ENCODE measurements at places on chromosomes 16 and 17.

DNA sequence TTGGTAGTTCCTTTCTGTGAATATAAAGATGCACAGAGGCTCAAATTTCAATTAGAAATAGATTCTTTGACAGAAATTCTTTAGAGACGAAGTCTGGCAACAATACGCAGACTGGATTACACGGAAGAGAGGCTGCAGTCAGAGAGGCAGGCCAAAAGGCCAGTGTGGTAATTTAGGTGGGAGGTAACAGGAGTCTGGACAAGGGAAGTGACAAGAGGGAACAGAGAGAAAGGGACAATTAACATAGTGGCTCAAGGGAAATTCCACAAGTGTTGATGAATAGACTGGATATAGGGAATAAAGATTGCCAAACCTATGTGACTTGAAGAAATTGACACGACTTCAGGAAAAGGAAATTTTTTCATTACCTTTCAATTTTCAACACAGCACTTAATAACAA is 54.6 kb downstream of the STX8 start:
- no peak for DNase-seq

DNA sequence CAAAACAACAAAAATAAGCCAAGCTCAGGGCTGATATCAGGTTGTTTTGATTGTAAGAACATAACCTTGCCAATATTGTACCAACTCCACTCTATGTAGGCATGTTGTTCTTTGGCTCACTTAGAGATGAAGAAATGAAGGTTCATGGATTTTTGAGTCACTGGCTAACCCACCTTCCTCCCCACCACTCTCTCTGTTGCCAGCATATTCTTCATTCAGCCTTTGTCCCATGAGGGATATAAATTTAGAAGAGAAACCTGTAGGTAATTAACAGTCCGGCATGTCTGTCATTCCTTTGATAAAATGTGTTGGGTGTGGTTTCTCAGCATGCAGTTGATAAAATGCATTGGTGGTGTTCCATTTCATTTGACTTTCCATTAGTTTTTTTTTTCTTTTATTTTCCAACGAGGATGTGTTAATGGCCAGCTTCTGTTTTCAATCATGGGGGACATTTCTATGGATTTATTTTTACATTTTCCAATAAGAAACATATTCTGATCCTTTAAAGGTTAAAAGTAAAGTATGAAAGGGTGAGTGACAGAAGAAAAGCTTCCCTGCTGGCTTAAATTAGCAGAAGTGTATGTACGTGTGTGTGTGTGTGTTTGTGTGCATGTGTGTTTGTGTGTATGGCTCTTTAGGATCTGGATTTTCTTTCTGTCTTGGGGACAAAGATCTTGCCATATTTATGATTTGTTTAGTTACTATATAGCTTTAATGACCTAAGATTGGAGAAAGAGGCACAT is 166.2 kb upstream of the KCNJ16 start:
- no peak for DNase-seq

GRCh38 chr17:59437791-59438281 is 106.4 kb downstream of the YPEL2 start:
- DNase-seq: no peak

GRCh38 chr16:59295993-59296736 is 562.0 kb upstream of the GOT2 start:
- DNase-seq: peak; percentile 60

DNA sequence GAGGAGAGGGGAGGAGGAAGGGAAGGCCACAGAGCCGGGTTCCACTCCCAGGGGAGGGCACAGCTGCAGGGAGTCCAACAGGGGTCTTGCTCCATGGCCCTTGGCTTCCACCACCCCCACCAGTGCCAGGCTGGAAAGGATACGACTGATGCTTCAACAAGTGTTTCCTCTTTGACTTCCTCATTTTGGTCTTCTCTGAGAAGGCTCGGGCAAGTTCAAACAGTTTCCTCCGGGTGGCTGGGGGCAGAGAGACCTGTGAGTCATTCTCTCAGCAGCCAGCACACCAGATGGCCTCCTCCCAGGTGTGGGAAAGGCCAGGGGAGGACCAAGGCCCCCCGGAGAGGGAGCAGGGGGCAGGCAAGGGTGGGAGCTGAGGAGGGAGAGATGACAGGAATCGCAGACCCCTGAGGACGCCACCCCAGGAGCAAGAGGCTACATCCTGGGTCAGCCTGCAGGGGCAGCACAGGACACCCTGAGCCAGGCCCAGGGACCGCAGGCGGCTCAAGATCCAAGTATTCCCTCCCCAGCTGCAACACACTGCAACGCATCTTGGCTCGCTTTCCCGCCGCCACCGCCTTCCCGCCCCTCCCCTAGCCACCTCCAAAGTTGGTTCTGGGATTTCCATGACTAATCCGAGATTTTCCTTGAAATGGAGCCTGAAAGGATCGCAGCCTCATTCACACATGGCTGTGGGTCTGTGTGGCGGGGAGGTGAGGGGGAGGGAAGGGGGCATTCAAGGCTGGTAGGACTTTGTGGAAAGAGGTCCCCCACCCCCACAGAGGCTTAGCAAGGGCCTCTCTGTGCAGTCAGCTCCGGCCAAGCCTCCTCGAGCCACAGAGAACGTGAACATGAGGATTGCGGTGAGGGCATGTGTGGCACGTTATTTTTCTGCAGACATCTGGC is 18.4 kb upstream of the MRPS23 start:
- peak; percentile 92 for DNase-seq

GRCh38 chr17:75643643-75644017 is 10.4 kb downstream of the SMIM5 start:
- no peak for DNase-seq

GRCh38 chr16:51971184-51971583 is 575.8 kb downstream of the TOX3 start:
- DNase-seq: peak; percentile 57

DNA sequence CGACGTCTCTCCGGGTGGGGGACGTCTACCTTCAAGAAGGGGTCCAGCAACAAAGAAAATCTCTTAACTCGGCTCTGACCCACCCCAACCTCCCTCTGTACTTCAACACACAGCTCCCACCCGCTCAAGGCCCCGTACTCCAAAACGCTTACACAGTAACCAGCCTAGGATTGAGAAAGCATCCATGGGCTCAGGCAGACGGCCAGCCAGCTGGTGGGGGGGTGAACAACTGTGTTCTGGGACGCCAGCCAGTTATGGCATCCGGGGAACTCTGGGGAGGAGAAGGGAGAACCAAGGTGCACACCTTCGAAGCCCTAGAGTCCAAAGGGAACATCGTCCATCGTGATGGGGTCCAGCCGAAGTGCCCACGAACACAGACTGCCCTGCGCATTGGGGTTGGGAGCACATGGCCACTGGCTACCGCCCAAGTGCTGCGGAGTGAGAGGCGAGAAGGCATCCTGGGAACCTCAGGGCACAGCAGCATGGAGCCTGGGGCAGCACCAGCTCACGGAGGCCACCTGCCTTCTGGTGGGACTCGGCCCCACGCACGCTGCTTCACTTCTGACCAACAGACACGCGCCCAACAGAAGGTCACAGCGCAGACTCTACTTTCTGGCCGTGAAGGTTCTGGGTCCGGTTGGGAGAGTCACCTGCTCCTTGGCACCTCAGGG is 14.3 kb downstream of the SLC16A3 start:
- DNase-seq: no peak

GRCh38 chr16:12572316-12572985 is 231.2 kb downstream of the CPPED1 start:
- no peak for DNase-seq

DNA sequence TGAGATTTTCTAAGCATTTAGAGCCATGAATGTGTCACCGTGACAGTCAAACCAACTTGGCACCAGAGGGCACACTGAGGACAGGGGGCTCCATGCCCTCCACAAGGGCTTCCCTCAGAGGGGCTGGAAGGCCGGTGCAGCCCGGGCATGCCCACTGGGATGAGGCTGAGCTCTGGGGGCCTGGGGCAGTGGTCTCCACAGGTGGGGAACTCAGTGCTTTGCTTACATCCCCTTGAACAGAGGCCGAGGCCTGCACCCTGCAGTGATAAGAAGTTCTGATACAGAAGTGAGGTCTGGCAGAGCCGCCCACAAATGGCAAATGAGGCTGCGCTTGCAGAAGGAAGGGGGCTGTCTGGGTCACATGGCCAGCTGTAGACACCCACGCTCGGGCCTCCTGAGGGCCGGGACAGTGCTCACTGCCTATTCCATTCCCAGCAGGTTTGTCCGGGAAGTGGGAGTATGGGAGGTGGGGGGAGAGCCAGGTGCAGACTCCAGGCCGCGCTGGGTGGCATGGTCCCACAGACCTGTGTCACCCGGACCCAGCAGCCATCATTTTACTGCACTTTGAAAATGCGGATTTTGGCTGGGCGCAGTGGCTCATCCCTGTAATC is 116.8 kb upstream of the CREBBP start:
- DNase-seq: no peak

GRCh38 chr16:23920446-23920845 is 84.7 kb downstream of the PRKCB start:
- DNase-seq: no peak

DNA sequence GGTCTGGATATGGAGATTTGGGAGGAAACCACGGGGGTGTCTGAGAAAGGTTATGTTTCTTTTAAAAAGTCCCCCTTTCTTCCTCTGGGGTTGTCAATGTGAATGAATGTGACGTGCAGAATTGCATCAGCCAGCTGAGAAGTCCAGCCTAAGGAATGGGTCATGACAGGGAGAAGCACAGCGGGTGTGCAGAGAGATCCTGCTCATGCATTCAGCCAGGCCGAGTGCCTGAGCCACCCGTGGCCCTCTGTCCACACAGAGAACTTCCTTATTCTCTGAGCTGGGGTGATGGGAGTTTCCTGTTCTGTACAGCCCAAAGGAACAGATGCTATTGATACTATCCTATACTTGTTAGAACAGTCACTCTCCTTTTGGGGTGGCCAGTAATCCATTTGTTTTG is 117.9 kb downstream of the CPPED1 start:
- no peak for DNase-seq

DNA sequence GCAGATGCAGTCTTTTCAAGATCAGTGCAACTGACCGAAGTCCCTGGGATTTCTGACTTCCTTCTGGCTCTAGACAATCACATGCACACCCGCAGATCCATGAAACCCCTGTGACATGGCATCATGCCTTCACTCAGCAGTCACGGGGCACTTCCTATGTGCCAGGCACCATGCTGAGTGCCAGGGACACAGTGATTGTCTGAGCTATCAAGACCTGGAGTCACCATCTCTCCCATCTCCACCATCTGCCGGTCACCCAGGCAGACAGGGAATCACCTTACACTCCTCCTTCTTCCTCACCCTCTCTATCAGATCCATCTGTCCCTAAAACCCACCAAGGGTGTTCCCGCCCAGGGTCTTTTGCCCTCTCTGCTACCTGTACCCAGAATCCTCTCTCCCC is 5.3 kb downstream of the BEAN1 start:
- no peak for DNase-seq

DNA sequence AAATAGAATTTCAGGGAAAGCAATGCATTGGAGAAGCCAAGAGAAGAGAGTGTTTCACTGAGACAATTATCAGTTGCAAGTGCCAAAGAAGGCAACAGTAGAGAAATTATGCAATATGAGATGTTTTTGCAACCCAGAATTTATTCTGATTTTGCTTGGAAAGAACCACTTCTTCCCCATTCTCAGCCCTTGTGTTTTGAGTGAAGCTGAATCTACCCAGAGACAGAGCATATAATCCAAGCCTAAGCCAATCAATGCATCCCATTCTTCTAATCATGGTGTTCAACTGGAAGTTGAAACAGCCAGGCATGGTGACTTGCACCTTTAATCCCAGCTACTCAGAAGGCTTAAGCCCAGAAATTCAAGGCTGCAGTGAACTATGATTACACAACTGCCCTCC is 6.9 kb upstream of the SCNN1G start:
- DNase-seq: no peak

DNA sequence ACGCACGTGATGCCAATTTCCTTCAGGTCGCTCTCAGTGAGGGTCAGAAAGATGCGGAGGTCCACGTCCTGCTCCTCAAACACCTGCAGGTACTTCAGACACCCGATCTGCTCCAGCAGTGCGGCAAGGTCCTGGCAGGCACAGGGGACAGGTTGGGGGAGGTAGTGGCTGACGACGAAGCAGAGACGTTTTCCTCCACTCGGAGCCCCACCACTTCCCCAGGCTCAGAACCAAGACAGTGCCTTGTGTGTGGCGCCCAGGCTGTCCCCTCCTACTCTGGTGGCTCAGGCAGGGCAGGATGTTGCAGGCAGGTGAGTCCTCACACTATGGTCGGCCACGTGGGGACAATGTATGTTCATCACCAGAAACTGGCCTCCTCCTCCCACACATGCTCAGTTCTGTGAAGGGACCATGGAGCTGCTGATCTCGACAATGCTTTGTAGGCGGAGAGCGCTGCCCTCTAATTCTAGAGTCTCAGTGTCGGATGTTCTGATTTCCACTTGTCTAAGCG is 5.7 kb downstream of the NUDT16L1 start:
- DNase-seq: no peak

DNA sequence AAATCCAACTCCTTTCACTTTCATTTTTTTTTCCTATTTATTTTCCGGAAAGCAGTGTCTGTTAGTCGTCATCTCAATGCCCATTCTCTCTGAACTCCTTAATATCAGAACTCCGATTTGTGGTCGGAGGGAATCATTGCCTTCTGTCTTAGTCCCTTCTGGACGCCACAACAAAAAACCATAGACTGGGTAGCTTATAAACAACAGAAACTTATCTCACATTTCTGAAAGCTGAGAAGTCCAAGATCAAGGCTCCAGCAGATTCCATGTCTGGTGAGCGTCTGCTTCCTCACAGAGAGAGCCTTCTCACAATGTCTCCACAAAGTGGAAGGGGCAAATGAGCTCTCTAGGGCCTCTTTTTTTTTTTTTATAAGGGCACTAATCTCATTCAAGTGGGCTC is 296.6 kb upstream of the CDH11 start:
- DNase-seq: no peak

GRCh38 chr16:29687755-29688154 is 8.8 kb downstream of the QPRT start:
- DNase-seq: no peak

GRCh38 chr16:64711596-64711995 is 410.3 kb downstream of the CDH11 start:
- no peak for DNase-seq

GRCh38 chr17:13671341-13671740 is 69.6 kb upstream of the HS3ST3A1 start:
- no peak for DNase-seq

DNA sequence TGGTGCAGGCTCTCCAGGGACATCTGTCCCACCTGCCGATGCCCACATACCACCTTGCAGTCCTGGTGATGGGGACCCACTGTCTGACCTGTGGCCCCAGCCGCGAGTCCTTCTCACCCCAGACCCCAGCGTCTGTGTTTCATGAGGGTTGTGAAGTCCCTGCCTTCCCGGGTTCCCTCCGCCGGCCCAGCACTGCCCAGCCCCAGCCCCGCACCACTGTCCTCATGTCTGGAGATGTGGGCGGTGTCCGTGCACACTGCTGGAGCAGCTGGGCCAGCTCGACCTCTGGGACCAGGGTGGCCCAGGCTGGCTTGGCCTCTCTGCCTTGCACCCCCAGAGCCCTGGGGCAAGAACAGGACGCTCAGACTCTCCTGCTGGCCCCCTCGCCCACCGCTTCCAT is 199.5 kb upstream of the CIBAR2 start:
- no peak for DNase-seq
